T-helper 17 cell (primary cell): ENCODE measurements at places on chromosomes 1 and 21.

- DNase-seq = no peak
These were observed 80.0 kb downstream of the PIK3CD start for GRCh38 chr1:9731561-9731960.

DNA sequence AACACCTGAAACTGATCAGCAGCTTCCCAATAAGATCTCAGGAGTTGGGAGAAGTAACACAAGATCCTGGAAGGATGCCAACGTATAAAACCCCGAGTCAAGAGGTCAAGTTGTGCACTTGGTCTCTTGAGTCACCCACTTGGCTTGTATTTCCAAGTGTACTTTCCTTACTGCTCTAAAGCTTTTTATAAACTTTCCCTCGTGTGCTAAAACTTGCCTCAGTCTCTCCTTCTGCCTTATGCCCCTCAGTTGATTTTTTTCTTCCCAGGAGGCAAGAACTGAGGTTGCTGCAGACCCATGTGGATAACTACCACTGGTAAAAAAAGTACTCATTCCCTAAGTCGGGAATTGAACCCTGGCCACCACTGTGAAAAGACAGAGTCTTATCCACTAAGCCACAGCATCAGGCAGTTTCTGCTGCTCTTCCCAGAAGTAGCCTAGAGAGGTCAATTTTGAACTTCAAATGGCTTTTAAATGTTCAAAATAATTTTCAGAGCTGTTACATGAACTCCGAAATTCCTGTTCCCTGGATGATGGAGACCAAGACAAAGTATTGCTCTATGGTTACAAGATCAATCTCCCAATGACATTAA lies 28.9 kb downstream of the ITLN2 start:
- no peak for DNase-seq

GRCh38 chr1:179706339-179706941 lies 36.7 kb upstream of the FAM163A start:
- peak; percentile 54 for DNase-seq

- DNase-seq = no peak
These were observed 57.2 kb downstream of the CDC7 start for GRCh38 chr1:91557826-91558225.

DNA sequence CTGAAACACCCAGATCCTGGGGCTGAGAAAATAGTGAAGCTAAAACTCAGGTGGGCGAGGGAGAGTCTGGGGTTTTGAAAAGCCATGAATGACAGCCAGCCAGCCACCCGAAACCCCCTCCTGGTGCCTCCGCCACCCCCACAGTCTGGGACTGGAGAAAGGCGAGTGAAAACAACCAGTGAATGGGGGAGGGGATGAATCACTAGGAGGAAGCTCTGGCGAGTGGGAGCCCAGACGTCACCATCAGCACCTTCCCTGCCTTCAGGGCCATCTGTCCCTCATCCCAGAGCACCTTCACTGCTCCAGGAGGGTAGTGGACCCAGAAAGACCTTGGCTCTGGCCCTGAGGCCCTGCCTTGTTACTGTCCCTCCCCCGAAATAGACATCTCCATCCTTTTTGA lies 9.2 kb downstream of the RORC start:
- DNase-seq = peak; percentile 48

DNA sequence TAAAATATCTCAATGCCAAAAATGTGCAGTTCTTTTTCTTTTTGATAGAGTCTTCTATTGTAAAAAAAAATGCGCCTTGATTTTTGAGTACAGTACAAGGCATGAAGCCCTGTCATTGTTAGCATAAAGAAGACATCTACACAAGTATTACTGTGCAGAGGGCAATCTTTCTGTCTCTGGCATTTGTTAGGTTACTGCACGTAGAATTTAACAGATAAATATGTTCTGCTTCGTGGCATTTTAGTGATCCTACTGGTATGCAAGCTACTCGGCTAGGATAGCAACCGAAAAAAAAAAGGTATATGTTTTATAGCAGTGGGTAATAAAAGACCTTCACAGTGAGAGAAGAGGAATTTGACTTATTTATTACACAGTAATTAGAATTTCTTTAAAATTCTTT lies 492.9 kb upstream of the ADGRL2 start:
- DNase-seq = no peak

- no peak for DNase-seq
These were observed 2164.2 kb downstream of the NCAM2 start for GRCh38 chr21:23162198-23162946.

GRCh38 chr1:154353460-154353904 lies 28.2 kb downstream of the ATP8B2 start:
- no peak for DNase-seq

GRCh38 chr1:183609313-183609712 lies 19.1 kb upstream of the NCF2 start:
- no peak for DNase-seq

GRCh38 chr1:228101994-228102790 lies 933 bp downstream of the C1orf35 start:
- peak; percentile 63 for DNase-seq

DNA sequence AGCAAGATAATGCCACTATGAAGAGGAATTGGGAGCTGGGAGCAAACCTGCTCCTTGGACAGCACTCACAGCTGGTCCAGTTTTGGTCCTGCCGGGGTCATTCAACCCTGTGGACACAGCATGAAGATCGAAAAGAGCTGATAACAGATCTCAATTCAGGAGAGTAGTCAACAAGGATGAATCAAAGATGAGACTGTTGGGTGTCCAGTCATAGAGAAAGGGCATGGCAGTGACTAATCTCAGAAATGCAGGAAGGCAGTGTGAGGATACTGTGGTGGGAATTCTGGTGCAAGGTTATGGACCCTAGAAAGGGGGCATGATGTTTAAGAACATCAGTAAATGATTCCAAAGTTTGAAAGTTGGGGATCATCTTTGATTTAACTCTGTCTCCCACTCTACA lies 261.4 kb upstream of the ZP4 start:
- no peak for DNase-seq

- no peak for DNase-seq
These were observed 15.1 kb upstream of the CRB1 start for GRCh38 chr1:197252973-197253372.

DNA sequence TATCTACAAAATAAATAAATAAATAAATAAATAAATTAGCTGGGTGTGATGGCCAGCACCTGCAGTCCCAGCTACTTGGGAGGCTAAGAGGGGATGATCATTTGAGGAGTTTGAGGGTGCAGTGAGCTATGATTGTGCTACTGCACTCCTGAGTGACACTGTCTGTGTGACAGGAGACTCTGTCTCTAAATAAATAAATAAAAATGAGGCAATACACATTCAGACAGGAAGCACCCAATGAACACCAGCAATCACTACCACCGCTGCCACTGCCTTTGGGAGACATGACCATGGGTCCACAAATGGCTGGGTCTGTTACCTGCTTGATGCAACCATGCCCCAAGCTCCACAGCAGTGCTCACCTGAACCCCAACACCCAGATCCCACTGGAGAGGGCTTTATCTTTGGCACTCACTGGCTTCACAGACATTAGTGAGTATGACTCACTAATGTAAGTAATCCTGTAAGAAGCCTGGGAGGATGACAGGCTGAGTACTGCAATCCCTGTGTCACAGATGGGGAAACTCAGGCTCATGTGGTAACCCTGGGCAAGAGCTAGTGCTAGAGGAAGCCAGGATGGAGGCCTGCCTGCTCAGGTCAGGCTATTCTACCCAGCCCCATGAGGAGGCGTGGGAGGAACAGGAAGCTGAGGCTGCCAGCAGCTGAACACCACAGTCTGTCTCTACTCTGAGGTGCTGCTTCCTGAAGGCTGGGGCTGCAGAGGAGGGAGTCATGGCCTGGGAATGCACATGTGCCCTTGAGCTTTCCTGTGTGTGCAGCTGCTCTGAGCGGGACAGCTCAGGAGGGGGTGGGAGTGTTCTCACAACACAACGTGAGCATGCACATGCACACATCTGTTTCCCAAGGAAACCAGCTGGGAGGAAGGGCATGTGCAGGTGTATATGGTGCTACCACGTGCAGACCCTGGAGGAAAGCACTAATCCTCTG lies 43.0 kb downstream of the SLC9A1 start:
- peak; percentile 24 for DNase-seq

GRCh38 chr1:96080925-96081324 lies 640.7 kb upstream of the PTBP2 start:
- no peak for DNase-seq

DNA sequence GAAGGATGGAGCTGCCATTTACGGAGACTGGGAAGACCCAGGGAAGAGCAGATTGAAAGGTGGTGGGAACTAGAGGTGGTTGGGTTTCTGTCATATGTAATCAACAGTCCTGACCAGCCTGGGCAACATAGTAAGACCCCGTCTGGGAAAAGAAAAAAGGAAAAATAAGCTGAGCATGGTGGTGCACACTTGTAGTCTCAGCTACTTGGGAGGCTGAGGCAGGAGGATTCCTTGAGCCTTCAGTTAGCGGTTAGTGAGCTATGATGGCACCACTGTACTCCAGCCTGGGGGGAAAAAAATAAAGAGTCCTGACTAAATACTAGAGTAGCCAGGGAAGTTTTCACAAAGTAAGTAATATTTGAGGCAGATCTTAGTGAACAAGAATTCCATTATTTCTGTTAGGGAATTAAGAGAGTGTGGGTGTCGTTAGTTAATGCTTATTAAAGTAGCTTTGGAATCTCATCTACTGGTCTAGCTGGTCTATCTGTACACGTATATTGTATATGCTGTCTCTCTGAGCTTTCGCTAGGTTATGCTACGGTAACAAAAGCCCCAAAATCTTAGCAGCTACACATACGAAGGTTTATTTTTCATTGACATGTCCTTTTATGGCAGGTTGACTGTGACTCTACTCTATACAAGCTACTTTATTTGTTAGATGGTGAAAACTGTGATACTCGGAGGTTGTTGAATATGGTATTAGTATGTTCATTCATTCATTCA lies 4.4 kb downstream of the NBPF1 start:
- DNase-seq = no peak

- DNase-seq = no peak
These were observed 65.1 kb downstream of the MSH4 start for GRCh38 chr1:75861831-75862230.

GRCh38 chr1:191508239-191508638 lies 650.0 kb upstream of the RGS18 start:
- DNase-seq = no peak

DNA sequence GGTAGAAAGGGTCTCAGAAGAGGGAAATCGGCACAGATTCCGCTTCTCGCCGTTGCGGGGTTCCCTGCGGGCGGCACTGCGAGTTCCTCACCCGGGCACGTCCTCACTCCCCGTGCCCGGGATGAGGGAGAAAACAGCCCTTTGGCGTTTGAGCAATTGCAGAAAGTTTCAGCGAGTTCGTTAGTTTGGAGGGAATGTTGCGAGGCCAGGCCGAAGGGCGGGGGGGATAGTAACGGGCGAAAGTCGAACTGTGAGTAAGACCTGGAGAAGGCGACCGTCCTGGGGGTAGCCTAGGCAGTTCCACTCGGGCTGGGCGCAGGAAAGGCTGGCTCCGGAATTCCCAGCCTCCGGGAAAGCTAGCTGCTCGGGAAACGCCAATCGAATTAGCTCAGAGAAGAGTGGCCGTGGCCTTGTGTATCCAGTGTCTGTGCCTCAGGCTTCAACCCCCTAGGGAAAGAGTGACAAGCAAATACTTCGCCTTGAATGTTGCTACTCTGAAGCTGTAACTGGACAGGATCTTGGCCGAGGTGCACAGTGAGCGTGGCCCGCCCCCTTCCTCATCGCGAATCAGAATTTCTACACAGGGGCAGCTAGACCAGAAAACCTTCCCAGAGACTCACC lies 787 bp downstream of the PTGFR start:
- no peak for DNase-seq

DNA sequence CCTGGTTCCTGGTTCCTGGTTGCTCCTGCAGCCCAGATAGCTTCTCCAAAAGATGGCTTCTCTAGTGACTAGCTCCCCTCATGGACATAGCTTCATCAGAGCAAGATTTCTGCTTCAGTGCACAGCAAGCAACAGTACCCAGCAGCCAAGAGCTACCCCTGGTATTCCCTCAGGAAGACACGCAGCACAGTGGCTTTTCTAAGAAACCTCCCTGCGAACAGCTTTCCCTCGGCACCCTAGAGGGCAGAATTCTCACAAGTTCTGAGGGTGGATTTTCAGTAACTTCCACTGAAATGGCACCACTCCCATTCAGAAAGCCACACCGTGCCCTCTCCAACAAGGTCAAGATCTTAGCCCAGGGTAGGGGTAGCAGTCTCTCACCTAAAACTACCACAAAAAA lies 128.2 kb downstream of the EIF4G3 start:
- DNase-seq = no peak

- no peak for DNase-seq
These were observed 58.7 kb downstream of the NENF start for GRCh38 chr1:212491454-212491853.

GRCh38 chr1:183694066-183694465 lies 41.0 kb upstream of the APOBEC4 start:
- no peak for DNase-seq

GRCh38 chr1:50415235-50416149 lies 7.8 kb downstream of the DMRTA2 start:
- DNase-seq = no peak

DNA sequence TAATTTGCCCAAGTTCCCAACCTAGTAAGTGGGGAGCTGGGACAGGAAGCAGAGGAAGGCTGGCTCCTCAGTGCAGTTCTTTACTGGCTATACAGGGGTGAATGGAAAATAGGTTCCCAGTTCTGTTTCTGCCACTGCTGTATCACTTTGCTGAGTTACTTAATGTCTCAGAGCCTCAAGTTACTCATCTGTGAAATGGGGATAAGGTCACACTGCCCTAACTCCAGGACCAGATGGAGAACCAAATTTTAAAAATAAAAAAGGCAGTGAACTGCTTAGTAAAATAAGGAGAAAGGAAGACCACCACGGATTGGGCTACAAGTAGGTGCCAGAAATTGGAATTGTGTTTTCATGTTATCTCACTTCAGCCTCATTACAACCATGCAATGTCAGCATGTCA lies 147.8 kb downstream of the OMA1 start:
- no peak for DNase-seq

DNA sequence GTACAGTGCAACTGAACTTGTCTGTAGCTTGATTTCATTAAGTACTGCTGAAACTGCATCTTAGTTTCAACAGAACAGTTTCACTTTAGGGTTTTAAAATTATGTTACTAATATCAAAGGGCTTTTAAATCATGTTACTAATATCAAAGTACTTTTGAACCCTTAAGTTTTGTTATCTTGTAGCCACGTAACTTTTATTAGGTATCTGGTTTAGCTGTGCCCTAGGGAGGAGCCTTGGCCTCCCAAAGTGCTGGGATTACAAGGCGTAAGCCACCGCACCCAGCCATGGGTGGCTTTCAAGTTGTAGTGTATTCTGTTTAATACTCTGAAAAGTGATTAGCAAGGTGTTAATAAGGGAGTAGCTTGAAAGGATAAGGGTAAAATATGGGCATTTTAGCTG lies 2.0 kb downstream of the KDM4A start:
- no peak for DNase-seq
